ENCODE measurements at places on chromosomes 2 and 18.

DNA sequence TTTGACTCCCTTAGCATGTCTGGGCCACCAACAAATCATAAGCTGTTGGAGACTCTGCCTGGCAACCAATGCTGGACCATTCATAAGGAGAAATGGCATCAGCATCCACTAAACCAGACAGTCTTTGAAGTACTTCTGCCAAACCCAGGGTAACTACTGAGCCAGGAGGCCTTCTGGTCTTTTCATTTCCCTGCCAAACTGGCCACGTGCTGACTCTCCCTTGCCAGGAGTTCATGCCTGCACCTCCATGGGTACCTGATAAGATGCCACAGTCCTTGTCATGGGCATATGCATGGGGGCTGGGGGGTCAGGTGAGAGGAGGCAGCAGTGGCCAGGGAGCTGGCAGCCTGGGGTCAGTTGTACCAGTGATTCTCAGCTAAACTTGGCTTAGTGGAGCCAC, 34.2 kb upstream of the DAPL1 start:
- DNase-seq: peak; percentile 31

GRCh38 chr2:224126003-224126402, 86.9 kb upstream of the SERPINE2 start:
- DNase-seq: no peak

DNA sequence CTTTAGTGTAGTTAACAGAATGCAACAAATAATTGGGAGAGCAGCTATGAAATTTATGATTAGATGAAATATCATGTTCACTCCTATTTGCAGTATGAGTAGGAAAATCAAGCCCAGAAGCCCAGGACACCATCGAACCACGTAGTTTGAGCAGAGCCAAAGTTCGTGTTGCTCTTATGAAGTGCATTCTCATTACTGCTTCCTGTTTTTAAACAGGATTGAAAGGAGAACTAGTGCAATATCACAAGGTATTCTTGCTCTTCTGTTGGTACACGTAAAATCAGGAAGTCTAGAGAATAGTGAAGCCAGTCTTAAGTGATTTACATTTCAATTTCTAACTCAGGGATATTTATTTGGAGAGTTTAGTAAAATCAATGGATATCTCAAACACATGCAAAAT, 21.1 kb downstream of the ARHGAP15 start:
- DNase-seq: no peak

- DNase-seq: no peak
Measured at GRCh38 chr2:185108588-185108987, 510.3 kb downstream of the ZNF804A start.

GRCh38 chr2:43417300-43417699, 178.5 kb downstream of the THADA start:
- no peak for DNase-seq

Data from substantia nigra (tissue), 51 donors.